ENCODE measurements at places on chromosomes 4 and X. TPM values are rescaled to one million over a fixed set of nuclear protein-coding genes. Genes with fewer than 3 reads are reported as not detected.

Gene XAGE2
- 0.81 TPM for total RNA-seq

Gene SLC25A43
- 6.9 TPM for total RNA-seq

- no peak for DNase-seq
These were observed 20.7 kb downstream of the SLIT2 start for GRCh38 chr4:20272411-20272872.

- DNase-seq: no peak
These were observed 552 bp downstream of the IKBKG start for GRCh38 chrX:154548028-154548316.

Gene GAGE12E
- total RNA-seq: 1.2 TPM

DNA sequence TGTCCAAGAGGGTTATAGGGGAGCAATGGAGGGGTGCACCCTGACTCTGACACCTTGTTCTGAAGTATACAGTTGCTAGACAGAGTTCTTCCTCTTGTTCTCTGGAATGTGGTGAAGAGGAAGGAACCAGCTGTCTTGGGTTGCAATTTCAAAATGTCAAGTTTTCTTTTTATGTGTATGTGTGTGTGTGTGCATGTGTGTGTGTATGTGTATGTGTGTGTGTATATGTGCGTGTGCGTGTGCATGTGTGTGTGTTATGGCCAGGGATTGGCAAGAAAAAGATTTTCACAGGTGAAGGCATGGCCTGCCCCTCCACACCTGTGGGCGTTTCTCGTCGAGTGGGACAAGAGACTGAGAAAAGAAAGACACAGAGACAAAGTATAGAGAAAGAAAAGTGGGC, 81.6 kb upstream of the ADGRA3 start:
- DNase-seq: no peak

DNA sequence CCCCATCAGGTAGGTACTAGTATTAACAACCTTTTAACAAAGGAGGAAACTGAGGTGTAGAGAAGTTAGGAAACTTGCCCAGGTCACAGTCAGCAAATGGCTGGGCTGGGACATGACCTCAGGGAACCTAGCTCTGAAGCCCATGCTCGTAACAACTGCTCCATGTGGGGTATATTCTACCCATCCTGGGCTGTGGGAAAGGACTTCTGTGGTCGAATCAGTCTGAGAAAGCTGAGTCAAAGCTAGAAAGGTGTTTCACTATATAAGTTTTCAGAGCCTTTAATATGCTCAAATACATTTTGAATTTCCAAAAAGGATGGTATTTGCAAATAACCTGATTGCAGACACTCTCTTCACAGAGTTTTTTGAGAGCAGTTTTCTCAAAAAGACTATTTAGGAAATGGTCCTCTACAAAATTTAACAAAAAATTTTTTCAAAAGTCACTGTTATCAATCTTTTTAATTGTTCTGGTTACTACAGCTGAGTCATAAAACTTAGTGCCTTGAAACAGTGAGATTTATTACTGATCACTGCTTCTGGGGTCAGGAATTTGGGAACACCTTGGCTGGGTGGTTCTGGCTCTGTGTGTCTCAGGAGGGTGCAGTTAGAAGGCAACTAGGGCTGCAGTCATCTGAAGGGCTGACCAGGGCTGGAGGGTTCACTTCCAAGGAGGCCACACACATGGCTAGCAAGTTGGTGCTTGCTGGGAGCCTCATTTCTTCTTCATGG, 53.6 kb downstream of the NSG1 start:
- no peak for DNase-seq

Gene HSFX4
- 6.0 TPM for total RNA-seq

- DNase-seq: no peak
These were observed 197.6 kb downstream of the ANTXR2 start for GRCh38 chr4:79875344-79875899.

- no peak for DNase-seq
These were observed 32.4 kb downstream of the EGF start for GRCh38 chr4:109945056-109945455.

- DNase-seq: no peak
These were observed 23.8 kb downstream of the COL25A1 start for GRCh38 chr4:109278594-109279031.

DNA sequence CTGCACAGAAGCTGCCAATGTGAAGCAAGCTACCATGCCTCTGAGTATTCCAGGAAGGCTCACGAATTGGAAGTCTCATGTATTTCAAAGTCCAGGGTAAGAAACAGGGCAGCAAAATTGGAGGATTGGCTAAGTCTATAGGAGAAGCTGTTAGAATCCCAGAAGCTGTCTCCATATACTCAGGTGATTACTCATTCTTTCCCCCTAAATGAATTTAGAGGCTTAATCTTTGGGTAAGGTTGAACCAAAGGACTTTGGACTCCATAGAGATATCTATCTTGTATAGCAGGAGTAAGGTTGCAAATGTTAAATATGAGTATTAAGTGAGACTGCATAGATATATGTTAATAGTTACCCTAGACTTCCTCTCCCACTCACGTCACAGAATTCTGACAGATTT, 36.3 kb downstream of the STBD1 start:
- DNase-seq: no peak

Gene MAGEA2B
- total RNA-seq: 2.1 TPM

DNA sequence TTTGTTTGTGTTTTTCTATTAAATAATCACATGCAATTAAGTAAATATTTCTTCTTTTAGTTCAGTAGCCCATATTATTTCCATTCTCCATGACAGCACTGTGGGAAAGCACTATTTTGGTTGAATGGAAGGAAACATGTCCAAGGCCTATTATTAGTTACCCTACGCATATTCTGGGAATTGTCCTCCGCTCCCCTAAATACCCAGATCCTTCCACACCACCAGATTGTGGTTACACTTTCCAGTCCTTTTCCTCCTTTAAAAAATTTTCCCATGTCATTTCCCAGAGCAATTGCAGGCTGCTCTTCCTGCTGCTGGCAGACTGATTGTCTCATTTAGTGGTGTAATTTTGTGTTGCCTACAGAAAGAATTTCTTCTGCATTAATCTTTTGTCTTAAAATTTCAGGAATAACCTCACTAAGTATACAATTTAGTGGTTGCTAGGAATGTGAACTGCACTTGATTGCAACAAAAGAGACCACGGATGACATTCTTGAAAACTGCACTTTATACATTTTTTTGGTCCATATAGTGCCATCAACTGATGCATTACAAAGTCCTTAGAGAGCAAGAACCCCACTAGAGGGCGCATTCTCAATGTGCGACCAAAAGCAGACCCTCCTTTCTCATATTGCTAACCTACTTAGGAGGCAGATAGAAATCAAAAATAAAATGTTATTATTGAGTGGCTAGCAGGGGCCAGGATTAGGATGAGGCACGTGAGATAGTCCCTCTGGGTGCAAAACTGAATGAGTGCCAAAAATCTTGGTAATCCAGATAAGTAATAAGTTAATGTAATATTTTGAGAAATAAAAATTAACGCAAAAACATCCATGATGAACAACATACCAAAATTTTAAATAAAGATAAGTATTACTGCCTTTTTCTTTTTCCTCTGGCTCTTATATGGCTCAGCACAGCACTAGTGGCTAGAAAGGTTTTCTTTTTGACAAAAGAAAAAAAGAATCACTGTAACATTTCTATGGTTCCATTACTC, 98.8 kb upstream of the IQCM start:
- DNase-seq: peak; percentile 82

- no peak for DNase-seq
These were observed 14.6 kb upstream of the MAGIX start for GRCh38 chrX:49147936-49148335.

- no peak for DNase-seq
These were observed 28.3 kb downstream of the CNGA2 start for GRCh38 chrX:151762802-151763201.

DNA sequence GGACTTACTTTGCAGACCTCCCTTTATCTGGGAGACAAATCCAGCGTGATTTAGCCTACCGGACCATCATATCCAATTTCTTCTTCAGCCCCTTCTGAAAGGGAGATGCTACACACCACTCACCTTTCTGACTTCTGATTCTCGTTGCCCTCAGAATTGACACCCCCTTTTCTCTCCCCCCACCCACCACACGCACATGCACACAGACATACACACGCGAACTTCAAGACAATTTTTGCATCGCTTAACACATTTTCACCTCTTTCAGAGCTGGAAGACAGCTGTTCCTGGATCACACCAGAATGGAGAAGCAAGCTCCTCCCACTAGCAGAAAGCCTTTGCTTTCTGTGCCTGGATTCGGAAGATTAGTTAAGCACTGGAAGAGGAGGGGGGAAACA, 1.0 kb upstream of the SNCA start:
- DNase-seq: no peak

Gene MID1
- 18.3 TPM for total RNA-seq

DNA sequence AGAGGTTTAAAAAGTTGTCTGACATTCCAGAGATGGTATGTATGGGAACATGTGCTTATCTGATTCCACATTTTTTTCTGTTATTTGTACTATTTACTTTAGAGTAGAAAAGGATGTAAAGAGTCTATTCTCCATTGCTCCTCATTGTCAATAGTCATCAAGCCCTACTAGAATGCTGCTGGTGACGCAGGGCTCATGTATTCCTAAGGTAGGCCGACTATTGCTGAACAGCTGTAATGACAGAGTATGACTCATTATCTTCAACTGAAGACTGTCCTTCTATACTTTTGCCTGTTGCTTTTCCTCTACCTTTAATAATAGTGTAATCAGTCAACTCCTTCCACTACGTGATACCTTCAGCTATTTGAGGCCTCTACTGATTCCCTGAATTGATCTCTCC, 509.1 kb upstream of the NR3C2 start:
- DNase-seq: no peak

Gene WDR17
- total RNA-seq: 10.2 TPM

Gene GPR50
- not detected for total RNA-seq

DNA sequence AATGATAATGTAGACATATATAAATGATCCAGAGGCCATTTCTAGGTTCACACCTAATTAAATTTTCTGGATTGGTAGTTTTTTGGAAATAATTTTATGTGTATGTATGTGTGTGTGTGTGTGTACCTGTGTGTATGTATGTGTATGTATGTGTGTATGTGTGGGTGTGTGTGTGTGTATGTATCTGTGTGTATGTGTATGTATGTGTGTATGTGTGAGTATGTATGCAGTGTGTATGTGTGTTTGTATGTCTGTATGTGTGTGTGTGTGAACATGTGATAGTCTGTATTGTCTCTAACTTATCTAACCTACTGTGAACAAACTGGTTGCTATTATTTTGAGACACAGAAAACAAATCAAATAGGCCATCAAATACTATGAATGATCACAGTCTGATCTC, 152.6 kb downstream of the COL25A1 start:
- DNase-seq: no peak

- no peak for DNase-seq
These were observed 42.5 kb upstream of the MXD4 start for GRCh38 chr4:2304321-2304876.

DNA sequence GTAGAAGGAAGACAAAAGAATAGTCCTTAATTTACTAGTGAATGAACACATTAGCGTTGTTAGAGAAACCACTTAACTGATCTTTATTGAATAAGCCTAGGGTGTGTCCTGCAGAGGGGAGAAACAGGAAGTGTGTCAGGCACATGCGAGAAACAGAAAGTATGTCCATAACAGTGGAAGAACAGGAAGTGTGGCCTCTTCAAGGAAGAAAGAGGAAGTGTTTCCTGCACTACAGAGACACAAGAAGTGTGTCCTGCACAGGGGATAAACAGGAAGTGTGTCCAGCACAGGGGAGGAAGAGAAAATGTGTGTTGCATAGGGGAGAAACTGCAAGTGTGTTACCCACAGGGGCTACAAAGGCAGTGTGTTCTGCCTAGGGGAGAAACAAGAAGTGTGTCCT, 539.6 kb upstream of the PRKX start:
- no peak for DNase-seq

GRCh38 chr4:119038116-119038841, 97.4 kb upstream of the MYOZ2 start:
- DNase-seq: no peak

- DNase-seq: no peak
These were observed 8.3 kb upstream of the HOPX start for GRCh38 chr4:56689201-56689969.

DNA sequence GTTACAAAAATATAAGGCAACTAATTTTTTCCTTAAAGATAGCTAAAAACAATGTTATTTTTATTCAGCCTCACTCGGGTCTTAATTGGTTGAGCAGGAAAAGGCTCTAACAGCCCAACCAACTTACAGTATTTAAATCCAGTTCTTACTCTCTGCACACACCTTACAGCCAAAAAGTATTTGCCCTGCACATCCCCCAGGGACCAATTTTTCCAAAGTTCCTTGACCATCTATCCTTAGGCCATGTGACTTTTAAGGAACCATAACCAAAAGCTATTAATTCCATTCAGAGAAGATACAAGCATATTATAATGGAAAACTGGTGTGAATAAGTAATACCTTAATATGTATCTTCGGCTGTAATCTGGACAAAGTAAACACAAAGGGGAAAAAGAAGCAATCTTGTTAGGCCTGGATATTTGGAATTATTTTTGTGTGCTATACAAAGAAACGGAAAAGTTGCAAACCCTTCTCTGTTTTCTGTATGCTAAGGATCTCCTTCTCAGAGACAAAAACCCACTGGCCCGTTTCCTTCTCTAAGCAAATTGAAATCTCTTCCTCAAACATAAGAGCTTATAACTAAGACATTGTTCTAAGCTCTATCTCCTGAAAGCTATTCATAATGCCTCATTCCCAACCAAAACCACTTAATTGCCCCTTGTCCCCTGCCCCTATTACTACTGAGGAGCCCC, 1.0 kb upstream of the THAP9 start:
- DNase-seq: no peak

DNA sequence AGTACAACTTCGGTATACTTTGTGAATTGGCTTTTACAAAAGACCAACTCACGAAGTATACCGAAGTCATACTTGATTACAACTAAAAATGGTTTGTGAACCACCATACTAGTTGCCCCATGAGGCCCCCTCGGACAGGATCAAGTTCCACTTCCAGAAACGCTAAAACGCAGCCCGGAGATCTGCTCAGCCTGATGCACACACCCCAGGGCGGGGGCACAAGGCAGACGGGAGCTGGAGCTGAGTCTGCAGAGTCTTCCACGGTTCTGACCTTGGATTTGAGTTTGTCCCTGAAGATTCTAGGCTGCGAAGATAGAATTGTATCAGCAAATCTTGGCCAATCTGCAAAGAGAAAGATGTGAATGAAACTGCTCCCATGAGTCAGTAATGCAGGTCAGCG, 118.1 kb downstream of the SORCS2 start:
- DNase-seq: peak; percentile 46

GRCh38 chrX:132631579-132632232, 142.9 kb upstream of the MBNL3 start:
- DNase-seq: no peak

Gene TGIF2LX
- 16.1 TPM for total RNA-seq

Gene TCEAL7
- total RNA-seq: 1.3 TPM

GRCh38 chr4:109301651-109302360, 652 bp downstream of the COL25A1 start:
- no peak for DNase-seq

GRCh38 chr4:73871511-73872310, 2.5 kb downstream of the CXCL1 start:
- no peak for DNase-seq

Measured in testis (tissue), 5 donors.